ENCODE measurements at places on chromosomes 1 and 21. TPM values are rescaled to one million over a fixed set of nuclear protein-coding genes. Genes with fewer than 3 reads are reported as not detected.

DNA sequence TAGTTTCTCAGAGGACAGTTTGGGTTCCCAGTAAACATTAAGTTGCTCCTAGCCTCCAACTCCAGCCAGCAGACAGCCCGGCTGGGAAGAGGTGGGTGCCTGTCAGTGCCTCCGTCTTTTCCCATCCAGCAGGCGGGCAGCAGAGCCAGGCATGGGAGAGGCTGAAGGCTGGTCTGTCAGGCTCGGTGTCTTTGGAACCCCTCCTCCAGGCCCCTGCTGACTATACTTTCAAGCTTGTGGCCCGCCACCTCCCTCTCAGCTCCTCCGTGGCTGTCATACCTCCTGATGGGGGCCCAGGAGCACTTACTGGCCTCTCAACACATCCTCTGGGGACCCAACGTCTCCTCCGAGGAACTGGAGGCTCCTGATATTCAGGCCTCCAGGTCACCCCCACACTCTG lies 140.9 kb downstream of the ACTL8 start:
- DNase-seq: no peak

DNA sequence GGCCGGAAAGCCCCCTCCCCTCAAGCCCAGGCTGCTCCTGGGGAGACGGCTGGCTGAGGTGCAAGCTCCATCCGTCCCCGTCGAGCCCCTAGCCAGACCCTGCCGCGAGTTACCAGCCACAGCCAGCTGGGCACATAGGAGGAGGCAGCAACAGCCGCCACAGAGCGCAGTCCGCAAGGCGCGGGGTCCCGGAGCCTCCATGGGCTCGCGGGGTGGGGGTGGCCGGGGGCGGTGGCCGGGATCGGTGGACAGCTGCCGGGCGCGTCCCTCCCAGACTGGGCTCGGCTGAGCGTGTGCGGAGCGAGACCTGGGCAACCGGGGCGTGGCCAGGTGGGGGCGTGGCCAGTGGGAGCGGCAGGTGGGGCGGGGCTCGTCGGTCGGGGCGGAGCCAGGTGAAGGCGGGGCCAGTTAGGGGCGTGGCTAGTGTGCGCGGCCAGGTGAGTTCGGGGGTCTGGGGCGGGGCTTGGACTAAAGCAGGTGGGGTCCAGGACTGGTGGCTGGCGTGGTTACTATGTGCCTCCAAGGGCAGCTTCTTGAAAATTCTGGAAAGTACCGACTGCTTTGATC lies at the start of gene CD164L2:
CD164L2 (minus strand) TSS at position 295 of the 567 bp plus-strand sequence; CDS start at position 201, 94 bp downstream.
- no peak for DNase-seq

DNA sequence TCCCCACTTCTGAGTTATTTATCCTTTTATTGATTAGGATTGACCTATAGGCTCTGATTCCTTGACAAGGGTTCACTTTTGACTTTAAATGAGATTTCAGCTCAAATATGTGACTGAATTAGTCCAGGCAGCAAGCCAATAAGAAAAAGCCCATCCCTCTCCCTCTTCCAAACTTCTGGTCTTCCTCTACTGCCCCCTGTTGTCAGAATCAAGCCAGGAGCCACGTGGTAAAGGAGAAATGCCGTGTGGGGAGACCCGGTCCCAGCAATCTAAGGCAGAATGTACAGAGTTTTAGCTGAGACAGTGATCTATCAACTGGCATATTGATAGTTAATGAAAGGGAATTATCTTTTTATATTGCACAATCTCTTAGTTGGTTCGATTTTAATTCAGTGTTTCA lies 5.2 kb downstream of the ADAMTS5 start:
- DNase-seq: no peak

Gene MFAP2
- total RNA-seq: 8.1 TPM

GRCh38 chr1:166900987-166901386 lies 24.9 kb upstream of the TADA1 start:
- no peak for DNase-seq

GRCh38 chr1:62621907-62622306 lies 24.6 kb downstream of the ANGPTL3 start:
- no peak for DNase-seq

GRCh38 chr1:31593770-31594632 lies 17.7 kb downstream of the TINAGL1 start:
- DNase-seq: peak; percentile 84

DNA sequence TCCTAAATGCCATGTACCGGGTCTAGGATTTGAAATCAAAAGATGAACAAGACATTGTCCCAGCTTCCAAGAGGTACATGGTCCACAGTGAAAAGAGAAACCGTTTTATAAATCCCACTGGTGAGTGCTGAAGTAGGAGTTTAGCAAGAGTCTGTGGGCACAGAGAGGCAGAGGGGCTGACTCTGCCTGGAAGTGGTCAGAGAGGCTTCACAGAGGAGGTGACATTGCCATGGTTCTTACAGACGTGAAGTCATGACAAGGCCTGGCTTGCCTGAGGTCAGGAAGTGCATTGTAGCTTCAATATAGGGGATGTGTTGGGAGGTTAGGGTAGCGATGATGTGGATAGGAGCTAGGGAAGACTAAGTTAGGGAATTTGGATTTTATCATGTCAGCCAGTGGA lies 28.4 kb downstream of the MAPKAPK2 start:
- no peak for DNase-seq

GRCh38 chr1:20076710-20077461 lies 6.9 kb downstream of the PLA2G5 start:
- no peak for DNase-seq

Gene ITLN2
- not detected for total RNA-seq

- no peak for DNase-seq
These were observed 27.7 kb downstream of the TNFRSF9 start for GRCh38 chr1:7912743-7913557.

DNA sequence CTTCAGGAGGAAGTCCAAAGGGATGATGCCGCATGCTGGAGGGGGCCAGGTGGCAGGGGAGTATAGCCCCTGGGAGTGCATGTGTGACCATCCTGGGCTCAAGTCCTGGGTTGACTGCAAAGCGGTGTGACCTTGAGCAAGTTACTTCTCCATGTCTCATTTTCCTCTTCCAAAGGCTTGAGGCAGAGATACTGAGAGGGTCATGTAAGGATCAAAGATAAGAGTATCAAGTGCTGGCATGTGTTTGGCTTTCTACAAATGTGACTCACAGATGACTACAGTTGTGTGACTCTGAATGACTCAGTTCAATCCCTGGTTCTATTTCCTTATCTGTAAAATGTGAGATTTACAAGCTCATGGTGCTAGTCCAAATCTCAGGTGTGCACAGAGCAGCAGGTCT lies 26.1 kb downstream of the PROK1 start:
- no peak for DNase-seq

DNA sequence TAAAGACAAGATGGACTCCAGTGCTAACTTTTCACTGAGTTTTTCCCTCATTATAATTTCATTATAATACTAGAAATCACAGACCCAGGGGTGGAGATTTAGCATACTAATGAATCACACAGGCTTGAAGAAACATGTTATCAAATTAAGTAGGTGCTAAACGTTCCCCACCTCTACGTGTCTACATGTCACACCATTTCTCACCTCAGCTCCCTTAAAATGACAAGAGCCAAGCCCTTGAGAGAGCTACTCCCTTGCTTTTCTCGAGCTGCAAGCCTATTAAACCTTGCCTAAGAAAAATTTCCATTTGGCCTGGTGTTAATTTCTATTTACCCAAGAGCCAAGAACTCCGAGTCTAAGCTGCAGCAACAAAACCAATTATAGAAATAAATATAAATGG lies 396.3 kb upstream of the NEGR1 start:
- no peak for DNase-seq

- peak; percentile 18 for DNase-seq
These were observed at the start of gene B3GALT5 for GRCh38 chr21:39612233-39613040. TSS of gene B3GALT5 (plus strand) at chr21:39612940. CDS start at chr21:39660560, 47,620 bp downstream.

GRCh38 chr1:220003610-220004299 lies 42.5 kb downstream of the EPRS1 start:
- DNase-seq: no peak

GRCh38 chr21:34962586-34963222 lies 86.4 kb downstream of the RUNX1 start:
- no peak for DNase-seq

Gene SMCP
- not detected for total RNA-seq

- DNase-seq: no peak
These were observed 166.2 kb downstream of the ASTN1 start for GRCh38 chr1:176998183-176998795.

DNA sequence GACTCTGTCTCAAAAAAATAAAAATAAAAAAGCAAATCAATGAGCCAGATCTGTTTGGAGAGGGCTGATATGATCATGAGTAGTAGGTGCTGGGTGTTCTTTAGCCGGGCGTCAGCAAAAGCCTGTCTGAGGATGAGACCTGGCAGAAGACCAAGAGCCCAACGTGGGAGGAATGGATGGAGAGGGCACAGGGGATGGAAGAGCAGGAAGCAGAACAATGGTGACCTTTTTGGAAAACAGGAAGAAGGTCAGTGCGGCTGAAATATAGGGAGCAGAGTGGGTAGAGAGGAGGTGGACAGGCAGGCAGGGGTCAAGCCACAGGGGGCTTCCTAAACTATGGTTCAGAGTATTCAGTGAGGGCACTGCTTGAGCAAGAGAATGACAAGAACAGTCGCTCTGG lies 30.9 kb downstream of the VWA5B1 start:
- DNase-seq: no peak

Gene LCE6A
- not detected for total RNA-seq

Gene LRRIQ3
- 0.27 TPM for total RNA-seq

GRCh38 chr1:213953806-213954205 lies 34.0 kb upstream of the PROX1 start:
- DNase-seq: no peak

Gene BTF3L4
- total RNA-seq: 17.5 TPM

DNA sequence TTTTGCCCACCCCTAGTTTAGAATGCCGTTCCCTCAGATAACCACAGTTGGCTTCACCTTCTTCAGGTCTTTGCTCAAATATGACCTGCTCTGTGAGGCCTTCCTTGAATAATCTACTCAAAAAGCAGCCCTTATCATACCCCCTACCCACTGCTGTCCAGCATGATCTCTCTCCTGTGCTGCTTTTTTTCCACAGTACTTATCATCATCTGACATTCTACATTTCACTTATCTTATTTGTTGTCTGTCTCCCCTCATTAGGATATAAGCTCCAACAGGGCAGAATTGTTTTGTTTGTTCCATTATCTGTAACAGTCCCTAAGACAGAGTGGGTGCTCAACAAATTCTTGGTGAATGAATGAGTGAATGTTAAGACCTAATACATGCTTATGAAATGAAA lies 18.1 kb downstream of the USP24 start:
- DNase-seq: no peak

Gene ZNF593OS
- not detected for total RNA-seq

DNA sequence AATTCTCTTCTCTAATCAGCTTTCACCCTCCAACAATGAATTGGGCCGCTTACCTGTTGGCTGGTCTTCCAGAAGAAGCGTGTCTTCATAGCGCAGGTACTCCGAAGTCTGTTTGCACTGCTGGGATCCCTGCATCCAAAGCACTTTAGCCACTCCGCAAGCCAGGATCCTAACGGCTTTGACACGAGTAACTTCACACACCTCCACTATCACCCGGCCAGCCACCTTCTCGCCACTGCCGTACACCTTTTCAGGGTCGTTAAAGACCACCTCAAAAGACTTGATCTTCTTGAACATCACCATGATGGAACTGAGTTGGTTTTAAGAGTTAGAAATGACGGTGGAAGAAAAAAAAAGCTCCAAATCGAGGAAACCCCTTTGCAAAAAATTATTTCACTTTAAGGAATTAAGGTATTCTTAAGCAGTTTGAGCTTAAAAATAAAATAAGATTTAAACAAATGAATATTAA lies 381 bp downstream of the TXNIP start:
- DNase-seq: no peak
